ENCODE measurements at places on chromosomes 2 and 18. TPM values are rescaled to one million over a fixed set of nuclear protein-coding genes. Genes with fewer than 3 reads are reported as not detected.

DOK6 gene
- total RNA-seq = not detected

TUBB8B gene
- 0.68 TPM for total RNA-seq

SLC9A4 gene
- total RNA-seq = 0.07 TPM

BOLL gene
- not detected for total RNA-seq

PHLPP1 gene
- 8.4 TPM for total RNA-seq

LYPD6 gene
- 0.33 TPM for total RNA-seq
